Naive thymus-derived CD4-positive, alpha-beta T cell (primary cell): ENCODE measurements at places on chromosomes 16 and 17.

- no peak for DNase-seq
These were observed 49.1 kb downstream of the RAI1 start for GRCh38 chr17:17730250-17730935.

DNA sequence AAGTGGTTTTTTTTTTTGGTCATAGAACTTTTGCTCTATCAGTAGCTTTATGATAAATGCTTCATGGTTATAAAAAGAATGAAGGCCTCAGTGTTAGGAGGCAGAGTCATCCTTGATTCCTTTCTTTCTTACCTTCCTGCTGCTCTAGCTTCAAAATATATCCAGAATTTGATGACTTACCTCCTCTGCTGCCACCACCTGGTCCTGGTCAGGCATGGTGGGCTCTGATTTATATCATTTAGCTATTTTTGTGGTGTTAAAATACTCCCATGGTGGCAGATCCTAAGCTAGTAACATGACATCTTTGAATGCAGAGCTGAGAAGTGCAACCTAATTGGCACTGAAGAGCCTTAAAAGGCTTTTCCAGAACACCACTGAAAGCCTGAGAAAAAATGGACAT, 508.8 kb upstream of the CDH8 start:
- no peak for DNase-seq

- no peak for DNase-seq
These were observed 415.5 kb upstream of the CDH11 start for GRCh38 chr16:65537336-65537735.

- DNase-seq: no peak
These were observed 19.0 kb downstream of the ADAD2 start for GRCh38 chr16:84209989-84210388.

GRCh38 chr17:62998665-62999393, 32.8 kb downstream of the TANC2 start:
- no peak for DNase-seq

DNA sequence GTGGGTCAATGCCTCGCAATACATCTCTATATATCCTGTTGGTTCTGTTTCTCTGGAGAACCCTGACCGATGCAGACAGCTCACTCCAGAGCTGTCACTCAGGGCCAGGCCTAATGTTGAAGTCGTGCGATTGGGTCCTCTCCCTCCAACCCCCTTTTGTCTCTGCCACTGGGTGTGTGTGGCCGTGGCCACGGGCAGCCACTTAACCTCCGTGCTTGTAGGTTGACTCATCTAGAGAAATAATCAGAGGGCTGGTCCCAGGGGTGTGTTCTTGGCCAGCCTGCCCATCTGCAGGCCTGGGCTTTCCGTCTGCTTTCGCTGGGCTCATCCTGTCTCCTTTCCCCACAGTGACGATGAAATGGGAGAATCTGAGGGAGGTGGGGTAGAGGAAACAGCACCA, 7.4 kb downstream of the ADAD2 start:
- no peak for DNase-seq

- no peak for DNase-seq
These were observed 28.8 kb downstream of the IST1 start for GRCh38 chr16:71923941-71924690.

DNA sequence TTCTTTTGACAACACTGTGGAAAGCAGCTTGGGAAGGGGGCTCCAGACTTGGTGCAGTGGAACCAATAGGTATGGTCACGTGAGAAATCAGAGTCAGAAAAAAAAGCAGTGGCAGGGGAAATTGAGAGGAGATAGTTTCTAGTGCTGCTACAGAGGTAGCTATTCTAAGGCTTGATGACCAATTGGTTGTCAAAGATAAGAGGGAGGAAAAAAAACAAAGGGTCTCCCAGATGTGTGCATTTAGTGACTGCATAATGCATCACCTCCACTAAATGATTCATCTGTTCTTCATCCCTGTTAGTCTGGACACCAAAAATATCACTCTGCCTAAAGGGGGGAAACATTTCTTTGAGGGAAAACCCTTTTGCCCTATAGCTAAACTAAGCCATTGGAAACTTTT, 56.5 kb downstream of the PIGL start:
- no peak for DNase-seq

DNA sequence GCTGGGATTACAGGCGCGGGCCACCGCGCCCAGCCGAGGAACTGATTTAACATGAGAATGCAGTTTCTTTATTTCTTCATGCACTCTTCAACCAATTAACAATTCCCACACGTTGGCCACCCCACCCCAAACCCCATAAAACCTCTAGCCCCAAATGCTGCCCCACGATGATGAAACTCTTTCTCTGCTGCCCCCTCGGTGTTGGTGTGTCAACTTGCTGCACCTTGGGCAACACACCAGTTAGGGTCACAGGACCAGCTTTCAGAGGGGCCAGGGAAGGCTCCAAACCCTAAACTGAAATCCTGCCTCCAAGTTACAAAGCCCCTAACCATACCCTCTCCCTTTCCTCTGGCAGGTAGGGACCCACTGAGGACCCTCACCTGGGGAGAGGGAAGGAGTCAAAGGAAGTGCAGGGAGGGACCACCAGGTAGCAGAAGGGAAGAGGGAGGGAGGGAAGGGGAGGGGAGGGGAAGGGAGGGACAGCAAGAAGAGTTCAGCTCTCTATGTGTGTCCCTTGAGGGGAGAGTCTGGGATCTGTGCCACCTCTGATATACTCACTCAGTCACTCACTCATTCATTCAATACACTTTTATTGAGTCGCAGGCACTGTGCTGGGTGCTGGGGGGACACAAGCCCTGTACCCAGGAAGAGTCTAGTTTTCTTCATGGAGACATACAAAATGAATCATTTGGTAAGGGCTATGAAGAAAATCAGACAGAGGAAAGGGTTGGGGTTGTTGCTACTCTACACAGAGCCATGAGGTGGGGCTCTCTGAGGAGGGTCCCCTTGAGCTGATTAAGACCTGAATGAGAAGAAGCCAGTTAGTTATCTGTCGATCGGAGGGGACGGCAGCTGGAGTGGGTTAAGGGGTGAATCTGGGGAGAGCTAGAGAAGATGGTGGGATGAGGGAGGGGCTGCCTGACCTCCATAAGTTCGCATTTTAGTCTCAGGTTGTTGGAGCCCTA, 3.9 kb downstream of the PLXDC1 start:
- no peak for DNase-seq

DNA sequence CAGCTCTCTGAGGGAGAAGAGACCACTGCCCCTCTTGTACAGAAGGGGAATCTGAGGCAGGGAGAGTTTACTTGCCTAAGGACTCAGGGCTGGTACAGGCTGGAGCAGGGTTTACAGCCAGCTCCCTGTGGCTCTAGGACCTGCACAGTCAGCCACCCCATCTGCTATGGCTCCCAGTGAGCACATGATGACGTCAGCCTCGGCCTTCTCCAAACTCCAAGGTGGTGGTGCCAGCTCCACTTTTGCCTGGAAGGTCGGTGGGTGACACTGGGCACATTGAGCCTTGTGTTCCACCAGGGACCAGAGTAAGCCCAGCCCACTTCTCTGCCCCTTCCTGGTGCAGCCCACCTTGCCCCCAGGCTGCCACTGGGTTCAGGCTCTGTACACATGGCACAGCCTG, 202.2 kb downstream of the ENGASE start:
- DNase-seq: no peak

- DNase-seq: no peak
These were observed 19.1 kb upstream of the CACNG1 start for GRCh38 chr17:67025216-67025792.

- DNase-seq: peak; percentile 55
These were observed 299.8 kb downstream of the SEC14L1 start for GRCh38 chr17:77440560-77440981.

DNA sequence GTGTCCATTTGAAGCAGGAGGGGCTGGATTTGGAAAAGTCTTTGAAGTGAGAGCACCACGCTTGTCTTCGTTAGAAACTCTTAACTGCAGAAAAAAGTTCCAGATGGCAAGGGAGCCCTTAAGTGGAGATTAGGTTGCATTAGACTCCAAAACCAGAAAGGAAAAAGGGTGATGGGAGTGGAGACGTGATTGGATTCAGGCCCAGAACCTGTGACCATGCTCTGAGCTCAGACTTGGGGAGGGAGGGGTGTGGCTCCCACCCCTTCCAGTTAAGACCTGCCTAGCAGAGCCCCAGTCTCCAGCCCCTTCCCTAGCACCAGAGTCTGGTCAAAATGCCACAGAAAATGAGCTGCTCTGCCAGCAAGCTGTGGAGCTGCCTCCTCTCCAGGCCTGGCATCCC, 6.4 kb upstream of the LGALS9 start:
- DNase-seq: no peak

GRCh38 chr16:73390491-73390890, 342.6 kb upstream of the ZFHX3 start:
- DNase-seq: no peak

- DNase-seq: no peak
These were observed 358.7 kb downstream of the SLC39A11 start for GRCh38 chr17:72733619-72734282.

GRCh38 chr17:78759203-78759968, 22.7 kb downstream of the CYTH1 start:
- peak; percentile 93 for DNase-seq

- peak; percentile 23 for DNase-seq
These were observed 21.4 kb upstream of the CHMP6 start for GRCh38 chr17:80970044-80970761.

DNA sequence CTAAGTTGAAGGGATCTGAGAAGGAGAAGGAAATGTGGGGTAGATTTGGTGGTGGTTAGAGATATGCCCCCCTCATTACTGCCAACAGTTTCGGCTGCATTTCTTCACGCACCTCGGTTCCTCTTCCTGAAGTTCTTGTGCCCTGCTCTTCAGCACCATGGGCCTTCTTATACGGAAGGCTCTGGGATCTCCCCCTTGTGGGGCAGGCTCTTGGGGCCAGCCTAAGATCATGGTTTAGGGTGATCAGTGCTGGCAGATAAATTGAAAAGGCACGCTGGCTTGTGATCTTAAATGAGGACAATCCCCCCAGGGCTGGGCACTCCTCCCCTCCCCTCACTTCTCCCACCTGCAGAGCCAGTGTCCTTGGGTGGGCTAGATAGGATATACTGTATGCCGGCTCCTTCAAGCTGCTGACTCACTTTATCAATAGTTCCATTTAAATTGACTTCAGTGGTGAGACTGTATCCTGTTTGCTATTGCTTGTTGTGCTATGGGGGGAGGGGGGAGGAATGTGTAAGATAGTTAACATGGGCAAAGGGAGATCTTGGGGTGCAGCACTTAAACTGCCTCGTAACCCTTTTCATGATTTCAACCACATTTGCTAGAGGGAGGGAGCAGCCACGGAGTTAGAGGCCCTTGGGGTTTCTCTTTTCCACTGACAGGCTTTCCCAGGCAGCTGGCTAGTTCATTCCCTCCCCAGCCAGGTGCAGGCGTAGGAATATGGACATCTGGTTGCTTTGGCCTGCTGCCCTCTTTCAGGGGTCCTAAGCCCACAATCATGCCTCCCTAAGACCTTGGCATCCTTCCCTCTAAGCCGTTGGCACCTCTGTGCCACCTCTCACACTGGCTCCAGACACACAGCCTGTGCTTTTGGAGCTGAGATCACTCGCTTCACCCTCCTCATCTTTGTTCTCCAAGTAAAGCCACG, 28.3 kb downstream of the STH start:
- DNase-seq: no peak

DNA sequence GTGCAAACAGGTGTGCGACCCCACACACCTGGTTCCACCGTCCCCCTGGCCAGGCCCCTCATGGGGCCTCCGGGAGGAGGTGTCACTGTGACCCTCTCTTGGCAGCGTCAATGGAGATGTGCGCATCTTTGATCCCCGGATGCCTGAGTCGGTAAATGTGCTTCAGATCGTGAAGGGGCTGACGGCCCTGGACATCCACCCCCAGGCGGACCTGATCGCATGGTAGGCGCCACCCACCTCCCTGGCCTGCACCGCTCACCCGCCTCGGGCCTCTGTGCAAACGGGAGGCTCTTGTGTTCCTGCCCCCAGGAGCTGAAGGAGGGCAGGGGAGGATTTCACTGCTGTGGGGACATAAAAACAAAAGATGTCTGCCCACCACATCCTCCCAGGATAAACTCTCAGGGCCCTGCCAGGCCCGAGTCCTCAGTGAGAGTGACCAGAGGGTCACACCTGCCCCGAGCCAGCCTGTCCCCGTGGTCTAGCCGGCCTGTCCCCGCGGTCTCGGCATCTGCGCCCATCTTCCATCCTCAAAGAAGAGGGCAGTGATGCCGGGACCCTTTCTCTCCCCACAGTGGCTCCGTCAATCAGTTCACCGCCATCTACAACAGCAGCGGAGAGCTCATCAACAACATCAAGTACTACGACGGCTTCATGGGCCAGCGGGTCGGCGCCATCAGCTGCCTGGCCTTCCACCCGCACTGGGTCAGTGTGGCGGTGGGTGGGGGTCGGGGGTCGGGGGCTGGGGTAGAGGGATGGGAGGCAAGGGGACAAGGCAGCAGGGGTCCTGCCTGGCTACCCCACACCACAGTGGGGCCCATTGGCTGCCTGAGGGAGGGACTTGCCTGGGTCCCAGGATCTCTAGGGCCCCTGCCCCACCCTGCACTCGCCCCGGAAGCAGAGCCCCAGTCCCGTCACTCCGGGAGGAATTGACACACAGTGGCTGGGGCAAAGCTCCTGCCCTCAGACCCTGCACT, 29.0 kb upstream of the CHMP6 start:
- DNase-seq: no peak

DNA sequence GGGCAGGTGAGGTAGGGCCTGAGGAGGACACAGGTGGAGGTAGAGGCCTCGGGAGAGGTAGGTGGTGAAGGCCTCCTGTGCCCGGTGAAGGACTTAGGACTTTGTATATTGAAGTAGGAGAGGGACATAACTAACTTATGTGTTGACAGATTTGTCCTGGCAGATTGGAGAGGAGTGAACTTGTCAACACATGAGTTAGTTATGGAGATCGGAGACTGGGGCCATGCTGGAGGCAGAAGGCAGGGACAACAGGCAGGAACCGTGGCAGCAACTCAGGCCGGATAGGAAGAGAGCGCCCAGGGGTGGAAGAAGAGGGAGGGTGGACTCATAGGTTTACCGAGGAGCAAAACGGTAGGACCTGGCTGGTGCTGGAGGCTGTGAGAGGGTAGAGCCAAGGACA, 18.4 kb downstream of the GLP2R start:
- no peak for DNase-seq

GRCh38 chr17:17811381-17812210, 25.2 kb downstream of the SREBF1 start:
- no peak for DNase-seq

DNA sequence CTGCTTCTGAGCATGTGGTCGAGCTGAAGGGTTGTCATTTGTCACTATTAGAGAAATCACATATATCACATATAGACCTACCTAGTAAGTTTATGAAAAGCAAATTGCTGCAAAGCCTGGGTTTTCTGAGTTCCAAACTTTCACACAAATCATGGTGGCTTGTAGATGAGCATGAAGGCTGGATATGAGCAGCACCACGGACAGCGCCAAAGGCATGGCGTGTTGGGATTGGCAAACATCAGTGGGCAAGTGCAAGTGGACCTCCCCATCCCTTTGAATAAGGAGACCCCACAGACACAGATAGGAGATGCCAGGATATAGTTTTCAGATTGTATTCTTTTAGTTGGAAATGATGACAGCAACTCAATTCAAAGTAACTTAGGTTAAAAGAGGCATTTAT, 77.6 kb upstream of the CACNG3 start:
- no peak for DNase-seq

DNA sequence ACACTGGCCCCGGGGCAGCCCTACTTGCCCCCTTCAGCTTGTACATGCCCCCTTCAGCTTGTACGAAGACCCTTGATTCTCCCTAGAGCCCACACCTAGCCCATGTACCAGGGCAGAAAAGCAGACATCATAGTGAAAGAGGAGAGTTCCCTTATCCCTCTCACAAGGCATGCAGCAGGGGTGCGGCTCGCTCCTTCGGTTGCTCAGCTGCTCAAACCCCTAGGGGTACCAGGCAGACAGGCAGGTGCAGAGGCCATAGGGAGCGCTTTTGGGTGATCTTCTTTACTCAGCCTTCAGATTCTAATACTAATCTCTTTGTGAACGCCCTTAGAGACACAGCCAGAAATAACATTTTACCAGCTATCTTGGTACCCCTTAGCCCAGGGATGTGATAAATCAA, 286.3 kb downstream of the NPIPA8 start:
- no peak for DNase-seq
